CD4-positive, alpha-beta memory T cell (primary cell): ENCODE measurements at places on chromosomes 2 and 18. TPM values are rescaled to one million over a fixed set of nuclear protein-coding genes. Genes with fewer than 3 reads are reported as not detected.

Gene SPDYA
- polyA plus RNA-seq, result not detected

Gene TMEM200C
- polyA plus RNA-seq, result not detected

- DNase-seq, result no peak
Measured at GRCh38 chr18:45203677-45204076, 411.6 kb upstream of the SLC14A2 start.

DNA sequence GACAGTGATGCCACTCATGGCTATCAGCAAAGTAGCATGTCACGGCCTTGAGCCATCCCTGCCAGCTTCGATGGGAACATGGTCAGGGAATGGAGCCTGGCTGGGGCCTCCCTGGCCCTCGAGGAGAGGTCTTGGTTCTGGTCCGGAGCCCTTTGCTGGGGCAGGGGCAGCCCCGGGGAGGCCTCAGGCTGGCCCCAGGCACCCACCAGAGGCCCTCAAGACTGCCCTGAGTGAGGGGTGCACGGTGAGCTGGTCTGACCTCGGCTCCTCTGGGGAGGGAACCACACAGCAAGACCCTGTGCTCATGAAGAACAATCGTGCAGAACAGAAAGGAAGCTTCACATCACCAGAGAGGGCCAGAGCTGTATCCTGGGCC lies 75.2 kb upstream of the OTOS start:
- DNase-seq, result no peak

Gene SCYGR4
- polyA plus RNA-seq, result not detected

GRCh38 chr18:3055816-3056215 lies 42.9 kb upstream of the LPIN2 start:
- no peak for DNase-seq

Gene SPEG
- 0.20 TPM for polyA plus RNA-seq

DNA sequence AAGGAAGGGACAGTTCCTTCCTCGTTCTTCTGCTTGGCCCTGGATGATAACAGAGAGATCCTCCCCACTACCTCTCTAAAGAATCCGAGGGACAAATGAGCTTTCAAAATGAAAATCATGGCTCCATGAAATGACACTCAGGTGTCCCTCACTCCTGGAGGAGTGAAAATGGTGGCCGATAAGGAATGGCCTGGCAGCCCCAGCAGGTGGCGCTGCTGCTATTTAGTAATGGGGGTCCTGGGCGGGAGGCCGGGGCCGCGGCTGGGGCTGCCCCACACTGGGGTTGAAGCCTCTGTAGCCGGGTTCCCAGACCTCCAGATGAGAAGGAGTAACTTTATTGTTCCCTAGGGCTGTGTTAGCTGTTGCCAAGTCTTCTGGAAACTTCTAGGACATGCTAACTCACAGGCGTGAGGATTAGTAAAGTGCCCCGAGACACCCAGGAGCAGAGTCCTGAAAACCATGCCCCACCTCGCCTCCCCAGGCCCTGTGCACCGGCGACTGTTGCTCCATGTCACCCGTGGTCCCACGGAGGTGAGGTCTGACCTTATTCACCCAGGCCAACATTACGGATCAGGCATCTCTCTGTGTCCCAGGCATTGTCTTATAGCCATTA lies 138.0 kb downstream of the CTIF start:
- peak; percentile 42 for DNase-seq

Gene CIAO1
- polyA plus RNA-seq, result 94.3 TPM

DNA sequence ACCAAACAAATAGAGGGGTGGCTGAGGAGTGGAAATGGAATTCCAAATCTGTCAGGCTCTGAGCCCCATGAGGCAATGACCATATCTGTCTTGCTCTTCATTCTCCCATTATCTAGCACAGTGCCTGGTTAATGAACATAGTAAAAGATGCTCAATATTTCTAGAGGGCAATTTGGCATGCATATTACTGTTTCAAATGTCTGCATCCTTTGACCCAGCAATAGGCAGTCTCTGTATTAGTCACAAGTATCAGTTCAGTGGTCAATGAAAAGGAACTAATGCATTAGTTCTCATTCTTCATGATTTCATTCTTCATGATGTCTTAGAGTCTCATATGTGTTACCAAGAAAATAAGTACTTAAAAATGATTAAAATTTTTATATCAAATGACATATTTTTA lies 28.4 kb upstream of the MALL start:
- no peak for DNase-seq

Gene ANKRD36
- polyA plus RNA-seq, result 3.2 TPM
